ENCODE measurements at places on chromosomes 11 and 22.

DNA sequence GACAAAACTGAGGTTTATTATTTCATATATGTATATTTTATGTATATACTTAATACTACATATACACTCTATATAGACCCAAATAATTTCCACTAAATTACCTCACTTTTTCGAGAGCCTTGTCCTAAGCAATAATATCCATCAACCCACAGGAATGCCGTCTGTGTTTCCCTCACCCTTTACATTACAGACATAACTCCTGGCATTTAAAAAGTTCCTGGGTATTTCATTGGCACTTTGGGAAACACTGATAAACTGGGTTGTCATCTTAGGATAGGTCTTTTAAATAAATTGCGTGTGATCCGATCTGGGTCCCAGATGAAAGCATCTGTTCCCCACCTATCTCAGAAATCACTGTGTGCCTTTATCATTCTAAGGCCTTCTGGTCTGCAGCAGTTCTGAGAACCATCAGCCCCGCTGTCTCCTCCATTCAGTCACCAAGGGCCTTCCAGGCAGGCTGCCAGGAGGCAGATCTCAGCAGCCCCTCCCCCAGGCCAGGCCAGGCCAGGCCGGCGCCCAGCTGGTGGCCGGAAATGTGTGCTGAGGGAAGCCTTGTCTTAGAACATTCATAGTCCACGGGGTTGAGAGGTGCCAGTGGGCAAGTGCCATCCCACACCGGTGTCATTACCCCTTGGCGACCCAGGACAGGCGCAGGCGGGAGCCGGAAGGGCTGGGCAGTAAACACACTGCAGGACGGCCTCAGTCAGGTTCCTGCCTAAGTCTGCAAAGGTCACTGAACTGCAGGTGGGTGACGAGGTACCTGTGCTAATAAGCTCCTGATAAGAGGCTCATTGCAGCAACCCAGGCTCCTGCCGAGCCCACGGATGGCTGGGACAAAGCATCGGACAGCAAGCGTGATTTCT is 3.3 kb downstream of the FGF19 start:
- DNase-seq, result no peak

- DNase-seq, result no peak
Measured at GRCh38 chr11:32259641-32260081, 168.8 kb downstream of the RCN1 start.

DNA sequence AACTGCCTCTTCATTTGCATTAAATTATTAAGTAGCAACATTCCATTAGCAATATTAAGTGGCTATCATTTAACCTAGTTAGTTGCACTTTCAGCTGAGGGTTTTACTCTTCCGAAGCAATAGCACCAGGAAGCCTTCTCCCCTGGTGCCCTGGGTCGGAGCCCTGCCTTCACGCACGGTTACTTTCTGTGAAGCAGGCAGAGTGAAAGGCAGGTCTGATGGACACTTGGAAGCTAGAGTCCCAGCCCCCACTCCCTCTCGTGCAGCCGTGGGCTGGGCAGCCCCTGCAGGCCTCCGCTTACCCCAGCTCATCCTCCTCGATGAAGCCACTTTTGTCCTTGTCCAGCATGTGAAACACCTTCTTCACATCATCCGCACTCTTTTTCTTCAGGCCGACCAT is 2.0 kb downstream of the PVALB start:
- DNase-seq, result no peak

DNA sequence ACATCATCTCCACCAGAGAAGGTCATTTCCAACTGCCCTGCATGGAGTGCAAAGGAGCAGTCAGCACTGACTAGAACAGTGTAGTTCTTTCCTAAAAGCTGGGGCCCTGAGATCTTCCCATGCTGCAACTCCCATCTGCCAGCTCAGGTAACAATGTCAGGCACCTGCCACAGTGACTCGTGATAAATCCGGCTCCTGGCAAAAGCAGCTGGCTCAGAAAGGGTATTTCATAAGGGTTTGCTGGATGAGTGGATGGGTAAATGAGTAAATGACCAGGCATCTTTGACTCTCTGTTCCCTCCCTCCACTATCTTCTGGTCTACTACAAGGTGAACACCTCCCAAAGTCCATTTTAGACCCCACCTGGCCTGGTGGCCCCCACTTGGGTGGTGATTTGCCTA is 403.6 kb downstream of the NXPE2 start:
- no peak for DNase-seq

DNA sequence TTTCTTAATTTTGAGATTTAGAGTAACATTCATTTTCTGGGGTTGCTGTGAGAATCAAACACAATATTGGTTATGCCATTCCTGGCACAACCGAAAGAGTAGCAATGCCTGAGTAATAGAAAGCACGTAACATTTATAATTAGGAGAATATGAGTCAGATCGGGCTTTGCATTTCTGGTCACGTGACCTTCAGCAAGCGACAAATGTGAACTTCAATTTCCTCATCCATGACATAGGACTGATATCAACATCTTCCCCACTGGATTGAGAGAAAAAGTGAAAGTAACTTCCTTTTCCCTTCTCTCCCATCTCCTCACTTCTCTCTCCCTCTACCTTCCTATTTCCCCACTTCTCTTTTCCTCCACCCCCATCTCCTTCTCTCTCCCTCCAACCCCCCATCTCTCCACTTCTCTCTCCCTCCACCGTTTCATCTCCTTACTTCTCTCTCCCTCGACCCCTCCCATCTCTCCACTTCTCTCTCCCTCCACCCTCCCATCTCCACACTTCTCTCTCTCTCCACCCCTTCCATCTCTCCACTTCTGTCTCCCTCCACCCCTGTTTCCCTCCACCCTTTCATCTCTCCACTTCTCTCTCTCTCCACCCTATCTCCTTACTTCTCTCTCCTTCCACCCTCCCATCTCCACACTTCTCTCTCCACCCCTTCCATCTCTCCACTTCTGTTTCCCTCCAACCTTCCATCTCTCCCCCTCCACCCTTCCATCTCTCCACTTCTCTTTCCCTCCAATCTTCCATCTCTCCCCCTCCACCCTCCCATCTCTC is 33.5 kb upstream of the CAT start:
- DNase-seq, result no peak

DNA sequence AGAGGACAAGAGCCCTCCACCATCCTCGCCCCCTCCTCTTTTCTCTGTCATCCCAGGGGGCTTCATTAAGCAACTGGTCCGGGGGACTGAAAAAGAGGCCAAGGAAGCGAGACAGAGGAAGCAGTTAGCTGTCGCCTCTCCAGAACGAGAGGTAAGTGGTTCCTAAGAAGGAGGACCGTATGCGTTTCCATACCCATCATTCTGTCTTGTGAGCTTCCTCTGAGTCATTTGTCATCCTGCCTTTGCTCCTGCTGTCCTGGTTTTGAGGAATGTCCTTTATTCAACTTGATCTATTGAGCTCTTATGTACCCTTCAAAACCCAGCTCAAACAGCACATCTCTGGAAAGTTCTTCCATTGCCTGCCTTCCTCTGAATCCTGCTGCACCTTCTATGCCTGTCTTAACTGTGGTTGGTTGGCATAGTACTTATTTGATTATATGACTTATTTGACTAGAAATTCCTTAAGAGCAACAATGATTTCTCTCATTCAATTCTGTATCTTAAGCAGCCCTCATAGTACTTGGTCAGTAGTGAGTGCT is 21.3 kb downstream of the MYO18B start:
- DNase-seq, result no peak

- no peak for DNase-seq
Measured at GRCh38 chr22:42368379-42369249, 63.6 kb downstream of the NFAM1 start.

DNA sequence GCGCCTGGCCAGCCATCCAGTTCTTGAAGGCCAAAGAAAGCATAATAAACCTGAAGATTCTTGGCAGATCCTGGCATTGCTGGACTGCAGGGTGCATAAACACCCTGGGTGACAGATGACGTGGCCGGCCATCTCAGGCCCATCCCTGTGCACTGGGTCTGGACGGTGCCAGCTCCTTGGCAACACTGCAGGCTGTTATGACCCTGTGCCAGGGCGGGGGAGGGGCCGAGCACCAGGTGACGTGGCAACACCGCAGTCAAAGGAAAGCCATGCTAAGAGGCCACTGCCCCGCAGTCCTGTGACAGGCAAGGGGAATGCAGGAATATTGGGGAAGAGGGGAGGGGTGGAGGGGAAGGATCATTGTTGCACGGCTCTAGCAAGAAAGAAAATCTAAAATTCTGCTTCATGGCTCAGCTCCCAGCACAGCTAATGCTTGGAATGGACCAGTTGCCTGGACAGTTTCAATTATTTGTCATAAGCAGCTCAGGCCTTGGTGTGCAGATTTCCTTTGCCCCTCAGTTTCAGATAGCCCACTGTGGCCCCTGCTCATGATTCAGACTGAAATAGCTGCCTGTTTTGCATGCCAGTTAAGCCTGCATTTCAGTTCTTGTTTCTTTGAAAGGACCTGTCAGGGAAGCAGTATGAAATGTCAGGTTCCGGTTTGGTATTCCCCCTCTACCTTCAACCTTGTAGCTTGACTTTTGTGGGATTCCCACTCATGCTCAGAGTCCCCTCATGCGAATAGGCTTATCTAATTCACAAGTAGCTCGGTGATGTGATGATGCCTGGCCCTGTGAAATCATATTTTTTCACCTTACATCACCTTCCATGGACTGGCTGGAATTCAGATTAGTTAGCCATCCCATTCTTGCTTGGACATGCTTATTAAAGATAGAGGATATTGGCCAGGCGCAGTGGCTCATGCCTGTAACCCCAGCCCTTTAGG is 29.7 kb upstream of the DDX6 start:
- no peak for DNase-seq

DNA sequence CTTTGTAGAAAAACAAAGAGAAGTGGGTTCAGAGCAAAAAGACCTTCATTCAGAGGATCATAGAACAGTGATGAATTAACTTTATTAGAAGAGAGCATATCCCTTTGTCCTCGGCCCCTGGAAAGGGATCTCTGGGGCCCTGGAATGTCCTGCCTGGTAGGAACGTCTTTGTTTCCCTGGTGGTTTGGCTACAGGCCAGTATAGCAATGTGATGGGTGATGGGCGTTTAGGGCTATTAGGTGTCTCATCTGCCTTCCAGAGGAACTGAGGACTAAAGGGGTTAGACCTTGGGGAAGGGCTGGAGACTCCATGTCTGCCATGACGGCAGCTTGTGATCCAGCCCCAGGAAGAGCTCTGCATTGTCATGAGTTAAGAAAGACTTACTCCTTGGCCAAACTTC is 9.1 kb downstream of the APOL4 start:
- DNase-seq, result no peak

DNA sequence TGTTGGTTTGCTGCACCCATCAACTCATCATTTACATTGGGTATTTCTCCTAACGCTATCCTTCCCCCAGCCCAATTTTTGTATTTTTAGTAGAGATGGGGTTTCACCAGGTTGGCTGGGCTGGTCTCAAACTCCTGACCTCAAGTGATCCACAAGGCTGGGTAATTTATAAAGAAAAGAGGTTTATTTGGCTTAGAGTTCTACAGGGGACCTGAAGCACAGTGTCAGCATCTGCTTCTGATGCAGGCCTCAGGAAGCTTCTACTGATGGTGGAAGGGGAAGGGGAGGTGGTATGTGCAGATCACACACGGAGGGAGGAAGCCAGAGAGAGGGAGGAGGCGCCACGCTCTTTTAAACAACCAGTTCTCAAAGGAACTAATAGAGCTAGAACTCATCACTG is 25.8 kb downstream of the TANGO2 start:
- DNase-seq, result no peak

GRCh38 chr11:103744496-103745153 is 291.8 kb upstream of the DDI1 start:
- DNase-seq, result no peak

DNA sequence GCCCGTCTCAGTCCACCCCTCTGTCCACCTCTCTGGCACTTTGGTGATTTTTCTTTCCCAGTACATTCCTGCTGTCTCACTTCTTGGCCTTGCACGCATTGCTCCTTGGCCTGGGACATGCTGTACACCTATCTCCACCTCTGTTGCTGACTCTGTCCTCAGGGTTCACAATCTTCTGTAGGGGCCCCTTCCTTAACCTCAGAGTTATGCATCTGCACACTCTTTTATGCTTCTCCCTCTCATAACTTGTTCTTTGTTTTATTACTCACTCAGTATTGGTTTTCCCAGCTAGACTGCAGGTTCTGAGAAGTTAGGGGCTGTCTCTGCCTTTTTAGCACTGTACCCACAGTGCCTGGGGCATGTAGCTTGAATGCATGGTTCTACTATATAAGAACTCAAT is 139.1 kb upstream of the MTMR2 start:
- DNase-seq, result no peak

DNA sequence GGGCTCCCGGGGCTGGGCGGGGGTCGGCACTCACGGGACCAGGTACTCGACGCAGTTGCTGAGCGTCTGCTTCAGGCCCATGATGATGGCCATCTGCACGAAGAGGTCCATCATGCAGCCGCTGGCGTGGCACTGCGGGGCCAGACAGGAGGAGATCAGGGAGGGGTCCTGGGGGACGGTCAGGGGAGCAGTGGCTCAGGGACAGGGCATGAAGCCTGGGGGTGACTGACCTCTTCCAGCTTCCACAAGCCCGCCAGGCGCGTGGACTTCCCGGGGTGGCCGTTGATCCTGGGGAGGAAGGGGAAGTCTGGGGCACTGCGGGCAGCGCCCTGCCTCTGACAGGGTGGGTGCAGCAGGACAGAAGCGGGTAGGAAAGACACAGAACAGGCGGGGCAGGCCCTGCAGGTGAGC is 6.1 kb upstream of the SIGIRR start:
- DNase-seq, result no peak

- no peak for DNase-seq
Measured at GRCh38 chr11:65216830-65217229, 35.1 kb downstream of the CAPN1 start.

DNA sequence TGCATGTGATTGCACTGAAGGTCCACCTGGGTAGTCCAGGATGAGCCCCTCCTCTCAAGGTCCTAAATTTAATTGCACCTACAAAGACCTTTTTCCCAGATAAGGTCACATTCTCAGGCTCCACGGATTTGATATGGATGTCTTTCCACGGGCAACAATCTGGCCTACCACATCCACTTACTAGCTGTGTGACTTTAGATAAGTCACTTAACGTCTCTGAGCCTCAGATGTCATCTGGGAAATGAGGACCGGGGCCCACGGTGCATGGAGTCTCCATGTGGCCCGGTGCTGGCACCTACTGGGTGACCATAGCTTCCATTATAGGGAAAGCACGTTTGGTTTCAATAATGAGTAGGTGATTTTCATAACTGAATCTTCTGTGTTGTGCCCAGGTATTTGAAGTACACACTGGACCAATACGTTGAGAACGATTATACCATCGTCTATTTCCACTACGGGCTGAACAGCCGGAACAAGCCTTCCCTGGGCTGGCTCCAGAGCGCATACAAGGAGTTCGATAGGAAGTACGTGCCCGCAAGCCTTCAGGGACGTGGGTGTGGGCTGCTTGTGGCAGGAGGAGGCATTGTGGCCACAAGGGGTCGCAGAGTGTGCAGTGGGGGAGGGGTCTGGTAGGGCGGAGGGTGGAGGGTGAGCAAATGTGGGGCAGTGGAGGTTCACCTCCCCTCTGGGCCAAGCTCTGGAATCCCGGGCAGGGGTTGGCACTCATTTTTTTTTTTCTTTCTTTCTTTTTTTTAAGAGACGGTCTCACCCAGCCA is 55.7 kb downstream of the ARHGAP8 start:
- no peak for DNase-seq

GRCh38 chr22:36356708-36357624 is 30.8 kb downstream of the MYH9 start:
- DNase-seq, result no peak

GRCh38 chr11:6742260-6742659 is 29.5 kb downstream of the OR2AG2 start:
- DNase-seq, result no peak

GRCh38 chr11:84227970-84228665 is 942.0 kb upstream of the CCDC90B start:
- no peak for DNase-seq

GRCh38 chr22:48314073-48314472 is 1513.6 kb downstream of the BRD1 start:
- DNase-seq, result no peak
